Activated T-helper 1 cell treated with anti-CD3 and anti-CD28 coated beads, Interleukin-12 subunit alpha, Interleukin-12 subunit beta, Interleukin-2, Interleukin-4 antibody, amounts not matched to agents 30 ng/mL and 10 ng/mL and 1 ng/mL, durations not matched to agents 14 hours and 24 hours and 36 hours (primary cell): ENCODE measurements at places on chromosomes 1 and 21.
A peak's percentile ranks its signal among the peaks of the same experiment; 100 is the strongest.

DNA sequence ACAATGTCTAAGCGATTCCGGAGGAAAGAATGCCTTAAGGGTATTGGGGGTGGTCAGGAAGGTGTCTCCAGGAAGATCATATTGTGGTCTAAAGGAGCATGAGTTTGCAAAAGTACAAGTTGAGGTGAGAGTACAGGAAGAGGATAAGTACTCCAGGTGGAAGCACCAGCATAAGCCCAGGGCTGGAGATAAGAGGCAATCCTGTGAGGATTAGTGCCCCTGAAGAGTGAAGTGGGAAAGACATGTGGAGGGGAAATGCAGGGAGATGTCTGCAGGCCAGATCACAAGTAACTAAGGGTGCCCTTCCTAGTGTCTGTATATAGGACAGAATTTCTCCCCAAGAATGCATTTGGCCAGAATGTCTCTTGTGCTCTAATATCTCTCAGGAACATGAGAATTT lies 188.3 kb upstream of the DPT start:
- DNase-seq = no peak

GRCh38 chr1:205381305-205381704 lies 24.6 kb upstream of the KLHDC8A start:
- no peak for DNase-seq

DNA sequence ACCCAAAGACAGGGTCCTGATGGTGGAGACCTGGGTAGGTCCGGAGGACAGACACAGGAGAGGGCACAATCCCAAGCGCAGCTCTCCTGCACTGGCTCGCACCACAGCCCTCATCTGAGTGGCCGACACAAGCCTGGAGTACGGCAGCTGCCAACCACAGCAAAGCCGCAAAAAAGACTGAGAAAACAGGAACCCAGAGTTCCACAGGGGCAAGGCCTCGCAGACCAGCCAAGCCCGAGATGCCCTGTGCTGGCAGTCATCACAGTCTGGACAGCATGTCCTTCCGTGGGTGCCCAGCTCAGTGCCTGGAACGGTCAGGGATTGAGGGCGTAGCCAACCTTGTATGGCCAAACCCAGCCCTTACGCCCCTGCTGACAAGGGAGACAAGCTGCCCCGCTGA lies 11.4 kb downstream of the ZBTB48 start:
- no peak for DNase-seq

GRCh38 chr1:147463022-147463421 lies 78.3 kb upstream of the BCL9 start:
- DNase-seq = no peak

DNA sequence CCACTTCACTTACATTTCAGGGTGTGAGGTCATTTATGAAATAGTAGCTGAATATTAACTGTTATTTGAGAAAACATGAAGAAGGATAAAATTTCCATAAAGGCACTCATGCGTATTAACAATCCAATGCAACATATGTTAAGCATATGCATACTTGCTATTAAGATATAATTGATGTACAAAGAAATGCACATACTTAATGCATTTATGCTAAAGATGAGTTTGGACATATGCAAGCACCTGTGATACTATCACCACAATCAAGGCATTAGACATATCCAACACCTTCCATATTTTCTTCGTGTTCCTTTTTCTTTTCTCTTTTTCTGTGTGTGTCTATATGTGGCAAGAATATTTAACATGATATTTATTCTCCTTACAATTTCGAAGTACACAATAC lies 464.8 kb upstream of the BRINP3 start:
- no peak for DNase-seq

- no peak for DNase-seq
Measured at GRCh38 chr21:16992448-16992847, 520.4 kb upstream of the CXADR start.

GRCh38 chr1:174401075-174401474 lies 46.7 kb upstream of the GPR52 start:
- no peak for DNase-seq

GRCh38 chr1:161115132-161115711 lies 2.6 kb downstream of the PFDN2 start:
- DNase-seq = no peak

DNA sequence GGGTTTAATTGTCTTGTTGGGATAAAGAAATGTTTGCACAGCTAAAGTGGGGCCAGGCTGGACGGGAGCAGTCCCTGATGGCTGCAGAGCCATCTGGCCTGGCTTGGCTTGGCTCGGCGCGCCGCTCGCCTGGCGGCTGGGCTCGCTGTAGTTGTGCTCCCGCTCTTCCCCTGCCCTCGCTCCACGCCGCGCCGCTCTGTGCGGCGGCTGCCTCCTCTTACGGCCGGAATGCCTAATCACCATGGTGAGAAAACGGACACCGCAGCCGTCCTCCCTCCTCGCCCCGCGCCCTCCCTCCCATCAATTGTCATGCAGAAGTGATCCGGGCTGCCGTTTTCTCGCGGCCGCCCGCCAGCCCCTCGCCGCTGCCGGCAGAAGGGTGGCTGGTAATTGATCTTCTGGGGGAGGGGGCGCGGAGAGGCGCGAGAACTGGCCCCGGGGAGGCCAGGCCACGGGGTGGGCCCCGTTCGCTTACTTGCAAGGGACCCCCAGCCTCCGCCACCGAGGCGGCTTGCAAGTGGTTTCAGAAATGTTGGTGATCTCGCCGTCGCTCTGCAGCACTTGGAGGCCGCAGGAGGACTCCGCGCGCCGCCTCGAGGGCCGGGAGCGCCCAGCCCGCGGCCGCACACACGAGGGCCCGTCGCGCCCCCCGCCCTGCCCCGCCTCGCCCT lies 12.4 kb downstream of the RNF220 start:
- DNase-seq = no peak

DNA sequence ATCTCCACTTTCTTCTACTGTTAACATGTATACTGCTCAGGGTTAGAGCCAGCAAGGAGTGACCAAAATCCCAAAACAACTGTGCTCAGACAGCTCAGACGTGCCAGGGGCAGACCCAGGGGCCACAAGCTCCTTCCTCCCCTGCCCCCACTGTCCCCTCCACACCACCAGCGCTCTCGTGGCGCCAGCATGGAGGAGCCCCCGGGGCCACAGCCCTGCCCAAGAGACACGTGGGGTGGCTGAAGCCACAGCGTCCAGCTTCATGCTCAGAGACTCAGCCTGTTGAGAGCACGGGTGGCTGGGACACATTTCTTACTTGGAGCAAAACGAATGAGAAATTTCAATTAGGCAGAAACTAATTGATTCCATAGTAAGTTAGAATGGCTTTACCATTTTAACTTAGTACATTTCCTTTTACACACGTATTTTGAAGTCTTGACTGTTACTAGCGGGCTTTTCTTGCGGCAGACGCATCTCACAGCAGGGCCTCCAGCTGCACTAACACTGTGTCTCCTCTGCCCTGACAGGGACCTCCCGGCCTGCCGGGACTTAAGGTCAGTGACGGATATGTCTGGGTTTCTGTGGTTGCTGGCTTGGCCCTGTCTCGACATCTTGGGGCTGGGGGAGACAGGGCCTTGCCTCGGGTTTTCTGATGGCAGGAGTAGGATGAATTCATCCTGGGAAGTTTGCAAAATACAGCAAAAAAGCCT lies 54.2 kb downstream of the SLC19A1 start:
- no peak for DNase-seq

DNA sequence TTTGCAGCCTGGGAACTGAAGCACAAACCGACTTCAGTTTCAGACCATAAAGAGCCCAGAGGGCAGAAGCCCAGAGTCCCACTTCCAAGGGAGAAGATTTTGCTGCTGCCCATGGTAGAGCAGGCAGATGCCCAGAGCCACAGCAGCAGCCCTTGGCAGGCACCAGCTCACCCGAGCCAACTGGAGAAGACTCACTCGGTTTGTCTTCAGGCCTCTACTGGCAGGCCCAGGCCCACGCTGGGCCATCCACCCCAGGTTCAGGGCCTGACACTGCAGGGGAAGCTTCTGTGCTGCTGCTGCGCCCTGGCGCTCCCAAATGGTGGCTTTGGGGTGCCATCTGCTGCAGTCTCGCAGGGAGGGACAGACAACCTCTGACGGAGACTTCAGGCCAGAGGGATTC lies 33.3 kb downstream of the SLC66A1 start:
- DNase-seq = no peak

DNA sequence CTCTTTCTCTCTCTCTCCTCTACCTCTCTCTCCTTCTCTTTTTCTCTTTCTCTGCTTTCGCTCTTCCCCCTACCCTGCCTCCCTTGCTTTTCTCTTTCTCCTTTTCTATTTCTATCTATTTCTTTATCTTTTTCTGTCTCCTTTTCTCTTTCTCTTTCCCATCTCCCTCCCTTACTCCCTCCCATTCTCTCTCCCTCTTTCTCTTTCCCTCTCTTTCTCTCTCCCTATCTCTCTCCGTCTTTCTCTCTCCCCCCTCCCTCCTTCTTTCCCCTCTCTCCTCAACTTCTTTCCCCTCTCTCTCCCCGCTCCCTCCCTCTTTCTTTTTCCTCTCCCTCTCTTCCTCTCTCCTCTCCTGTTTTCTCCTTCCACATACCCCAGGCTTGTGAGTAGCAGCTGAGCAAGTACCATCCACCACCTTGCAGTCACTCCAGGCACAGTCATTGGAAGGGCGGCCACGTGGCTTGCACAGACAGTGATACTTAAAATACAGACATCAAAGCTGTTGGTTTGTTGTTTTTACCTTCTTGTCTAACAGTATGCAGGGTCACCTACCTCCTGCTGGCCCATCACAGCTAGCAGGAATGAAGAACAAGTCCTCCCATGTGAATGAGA lies 209.1 kb upstream of the COA6 start:
- no peak for DNase-seq

GRCh38 chr1:235563513-235564061 lies 59.3 kb upstream of the B3GALNT2 start:
- DNase-seq = no peak

DNA sequence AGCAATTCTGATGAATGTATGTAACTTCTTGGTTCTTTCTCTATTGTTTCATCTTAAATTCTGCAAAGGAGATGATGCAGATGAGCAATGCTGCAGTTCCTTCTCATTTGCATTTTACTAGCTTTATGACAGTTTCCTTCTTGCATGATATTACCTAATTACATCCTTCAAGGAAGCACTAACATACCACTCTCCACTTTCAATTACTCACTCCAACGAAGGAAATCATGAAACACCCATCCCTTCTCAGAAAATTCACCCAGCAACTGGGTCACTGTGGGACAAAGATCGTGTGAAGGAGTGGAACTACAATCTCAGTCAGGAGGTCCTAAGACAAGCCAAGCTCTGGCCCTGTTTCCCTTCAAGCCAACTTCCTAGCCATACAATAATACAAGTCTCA lies 142.3 kb downstream of the CHD1L start:
- DNase-seq = no peak

DNA sequence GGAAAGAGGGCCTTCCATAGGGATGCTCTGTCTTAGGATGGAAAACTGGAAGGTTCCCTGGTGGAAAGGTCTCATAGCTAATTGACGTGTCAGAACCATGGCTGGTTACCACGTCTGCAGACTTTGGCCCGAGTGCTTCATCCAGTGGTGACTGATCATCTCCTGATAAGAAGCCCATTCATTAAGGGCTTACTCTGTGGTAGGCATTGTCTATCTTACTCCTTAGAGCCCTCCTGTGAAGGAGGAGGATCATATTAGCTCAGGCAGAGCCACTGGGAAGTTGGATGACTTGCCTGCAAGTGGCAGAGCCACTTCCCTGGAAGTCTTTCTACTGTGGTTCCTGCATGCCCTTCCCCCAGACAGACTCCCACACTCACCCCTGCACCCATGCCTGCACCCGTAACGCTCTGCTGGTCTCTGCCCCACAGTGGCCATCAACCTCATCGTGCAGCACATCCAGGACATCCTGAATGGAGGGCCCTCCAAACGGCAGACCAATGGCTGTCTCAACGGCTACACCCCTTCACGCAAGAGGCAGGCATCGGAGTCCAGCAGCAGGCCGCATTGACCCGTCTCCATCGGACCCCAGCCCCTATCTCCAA lies 79.9 kb downstream of the UCK2 start:
- no peak for DNase-seq

DNA sequence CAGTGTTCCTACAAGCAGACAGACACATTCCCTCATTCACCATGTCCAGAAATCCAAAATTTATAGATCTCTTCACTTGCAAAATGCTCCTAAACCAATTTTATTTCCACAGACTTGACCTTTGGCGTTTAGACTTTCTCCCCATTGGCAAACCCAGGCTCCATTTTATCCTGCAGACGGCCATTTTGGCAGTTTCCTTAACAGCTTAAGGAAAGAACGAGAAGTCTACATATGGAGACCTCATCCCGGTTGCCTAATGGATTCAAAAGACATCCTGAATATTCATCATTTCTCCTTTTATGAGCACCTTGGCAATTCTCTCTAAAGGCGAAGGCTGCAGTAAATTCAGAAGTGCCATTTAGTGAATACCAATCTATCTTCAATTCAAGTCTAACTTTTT lies 132.9 kb downstream of the HLX start:
- DNase-seq = no peak

- DNase-seq = no peak
Measured at GRCh38 chr1:163820226-163820625, 498.5 kb downstream of the NUF2 start.

DNA sequence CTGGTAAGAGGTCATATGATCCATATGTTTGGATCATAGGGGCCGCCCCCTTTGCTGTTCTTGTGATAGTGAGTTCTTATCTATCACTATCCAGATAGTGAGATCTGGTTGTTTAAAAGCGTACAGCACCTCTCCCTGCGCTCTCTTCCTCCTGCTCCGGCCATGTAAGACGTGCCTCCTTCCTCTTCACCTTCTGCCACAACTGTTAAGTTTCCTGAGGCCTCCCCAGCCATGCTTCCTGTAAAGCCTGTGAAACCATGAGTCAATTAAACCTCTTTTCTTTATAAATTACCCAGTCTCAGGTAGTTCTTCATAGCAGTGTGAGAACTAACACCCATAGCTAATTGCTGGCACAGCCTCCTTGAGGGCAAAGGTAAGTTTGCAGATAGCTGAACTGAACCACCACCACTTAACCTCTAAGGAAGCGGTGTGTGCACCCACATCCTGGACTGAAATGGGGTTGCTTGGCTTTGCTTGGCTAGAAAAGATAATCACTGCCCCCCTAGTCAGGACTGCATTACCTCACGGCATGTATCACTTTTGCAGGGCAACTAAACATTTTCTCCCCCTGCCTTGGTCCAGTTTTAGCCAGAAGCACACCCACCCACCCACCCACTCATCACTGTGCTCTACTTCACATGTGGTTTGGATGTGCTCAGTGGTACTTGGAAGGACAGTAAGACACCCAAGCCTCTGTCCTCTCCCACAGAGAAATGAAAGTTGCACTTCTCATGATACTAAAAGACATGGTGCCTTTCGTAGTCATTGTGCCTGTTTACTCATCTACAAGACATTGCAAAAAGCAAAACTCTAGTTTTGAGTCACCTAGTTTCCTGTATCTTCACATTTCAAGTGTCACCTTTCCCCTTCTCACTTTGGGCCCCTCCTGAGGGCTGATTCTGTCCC lies 23.1 kb upstream of the PTAFR start:
- peak; percentile 79 for DNase-seq

- DNase-seq = no peak
Measured at GRCh38 chr1:235136111-235136510, 7.5 kb upstream of the TOMM20 start.

- no peak for DNase-seq
Measured at GRCh38 chr1:62198069-62198780, 3.6 kb downstream of the L1TD1 start.
